ENCODE measurements at places on chromosomes 16 and 17. TPM values are rescaled to one million over a fixed set of nuclear protein-coding genes. Genes with fewer than 3 reads are reported as not detected.

- peaks cover 10% of the 10 kb centered on the region for H3K36me3 ChIP-seq
- H3K4me1 ChIP-seq = peaks cover 5% of the 10 kb centered on the region
- DNase-seq = no peak
- no peaks in the 10 kb centered on the region for H3K27me3 ChIP-seq
- H3K27ac ChIP-seq = peak overlapping the region; percentile 94
Measured at GRCh38 chr16:67150047-67150832, 558 bp downstream of the B3GNT9 start.

PRSS27 gene
- 4.4 TPM for total RNA-seq

DNA sequence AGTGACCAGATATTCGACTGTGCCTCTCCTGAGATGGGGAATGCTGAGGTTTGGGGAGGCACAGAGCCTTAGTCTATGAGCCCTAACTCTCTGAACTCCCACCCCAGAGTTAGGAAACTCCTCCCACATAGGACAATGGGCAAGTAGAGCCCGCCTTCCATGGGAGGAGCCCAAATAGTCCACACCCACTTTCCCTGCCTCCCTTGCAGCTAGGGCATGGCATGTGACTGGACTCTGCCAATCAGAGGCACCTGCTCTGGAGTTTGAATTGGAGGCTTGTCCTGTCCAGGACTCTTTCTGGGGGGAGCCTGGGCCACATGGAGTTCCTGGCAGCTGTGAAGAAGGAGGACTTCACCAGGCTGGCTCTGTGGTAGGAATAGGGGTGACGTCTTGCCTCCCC lies 48.4 kb downstream of the SOCS1 start:
- DNase-seq = no peak
- H3K4me1 ChIP-seq = no peaks in the 10 kb centered on the region
- H3K4me3 ChIP-seq = no peak overlapping the region

GRCh38 chr17:17531156-17531555 lies 35.0 kb upstream of the RASD1 start:
- H3K27ac ChIP-seq = no peak overlapping the region
- H3K4me3 ChIP-seq = no peak overlapping the region
- no peaks in the 10 kb centered on the region for H3K27me3 ChIP-seq
- DNase-seq = no peak
- H3K36me3 ChIP-seq = no peaks in the 10 kb centered on the region

CPHXL2 gene
- total RNA-seq = not detected

- H3K36me3 ChIP-seq = no peaks in the 10 kb centered on the region
- H3K27ac ChIP-seq = no peak overlapping the region
- no peaks in the 10 kb centered on the region for H3K4me1 ChIP-seq
Measured at GRCh38 chr17:28480799-28481571, 7.5 kb downstream of the SLC13A2 start.

DPEP2NB gene
- total RNA-seq = not detected

DNA sequence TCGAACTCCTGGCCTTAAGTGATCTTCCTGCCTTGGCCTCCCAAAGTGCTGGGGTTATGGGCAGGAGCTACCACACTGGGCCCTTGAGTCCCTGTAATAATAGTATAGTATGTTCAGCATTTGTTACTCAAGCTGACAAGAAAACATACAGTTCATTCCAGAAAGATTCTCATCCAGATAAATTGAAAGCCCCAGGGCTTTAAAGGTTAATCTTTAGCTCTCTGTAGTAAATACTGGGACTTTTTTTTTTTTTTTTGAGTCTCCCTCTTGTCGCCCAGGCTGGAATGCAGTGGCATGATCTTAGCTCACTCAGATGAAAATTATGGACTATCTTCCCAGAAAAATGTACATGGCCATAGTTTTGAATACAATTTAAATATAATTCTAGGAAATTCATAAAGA lies 11.0 kb downstream of the BRCA1 start:
- DNase-seq = no peak
- no peaks in the 10 kb centered on the region for H3K4me1 ChIP-seq
- no peak overlapping the region for H3K4me3 ChIP-seq
- no peak overlapping the region for H3K27ac ChIP-seq
- H3K36me3 ChIP-seq = no peaks in the 10 kb centered on the region

CX3CL1 gene
- total RNA-seq = 106 TPM

C16orf92 gene
- not detected for total RNA-seq

DNA sequence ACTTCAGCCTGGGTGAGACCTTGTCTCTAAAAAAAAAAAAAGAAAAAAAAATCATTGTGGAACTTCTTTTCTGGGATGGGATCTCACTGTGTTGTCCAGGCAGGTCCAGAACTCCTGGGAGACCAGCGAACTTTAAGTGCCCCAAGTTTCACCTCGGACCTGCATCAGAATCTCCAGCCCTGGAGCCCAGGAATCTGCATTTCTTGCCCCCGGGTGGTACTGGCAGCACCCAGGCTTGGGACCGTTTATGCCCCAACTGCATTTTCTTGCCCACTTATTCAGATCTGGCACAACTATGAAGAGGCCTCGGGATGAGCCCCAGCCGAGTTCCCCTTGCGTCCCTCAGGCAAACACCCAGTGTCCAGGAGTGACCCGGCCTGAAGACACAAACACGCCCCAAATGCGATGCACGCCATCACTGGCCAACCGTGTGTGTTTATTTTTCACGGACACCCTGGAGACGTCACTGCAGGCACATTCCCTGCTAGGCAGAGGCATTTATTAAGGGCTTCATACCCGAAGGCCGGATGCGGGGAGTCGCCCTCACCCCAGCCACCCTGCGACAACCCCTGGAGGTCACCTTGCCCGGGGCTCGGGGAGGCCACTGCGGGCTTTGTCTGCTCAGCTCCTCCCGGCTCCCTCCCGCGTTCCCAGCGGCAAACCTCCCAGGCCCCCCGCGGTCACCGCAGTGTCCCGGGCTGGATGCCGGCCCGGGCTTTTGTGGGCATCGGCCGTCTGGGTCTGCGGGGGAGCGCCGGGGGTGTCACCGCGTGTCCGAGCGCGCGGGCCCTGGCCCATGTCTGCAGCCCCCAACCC lies 684 bp upstream of the SPIRE2 start:
- H3K36me3 ChIP-seq = no peaks in the 10 kb centered on the region
- H3K27me3 ChIP-seq = no peaks in the 10 kb centered on the region
- peak overlapping the region; percentile 66 for H3K4me3 ChIP-seq
- peaks cover 12% of the 10 kb centered on the region for H3K4me1 ChIP-seq
- no peak for DNase-seq
- no peak overlapping the region for H3K27ac ChIP-seq

DNA sequence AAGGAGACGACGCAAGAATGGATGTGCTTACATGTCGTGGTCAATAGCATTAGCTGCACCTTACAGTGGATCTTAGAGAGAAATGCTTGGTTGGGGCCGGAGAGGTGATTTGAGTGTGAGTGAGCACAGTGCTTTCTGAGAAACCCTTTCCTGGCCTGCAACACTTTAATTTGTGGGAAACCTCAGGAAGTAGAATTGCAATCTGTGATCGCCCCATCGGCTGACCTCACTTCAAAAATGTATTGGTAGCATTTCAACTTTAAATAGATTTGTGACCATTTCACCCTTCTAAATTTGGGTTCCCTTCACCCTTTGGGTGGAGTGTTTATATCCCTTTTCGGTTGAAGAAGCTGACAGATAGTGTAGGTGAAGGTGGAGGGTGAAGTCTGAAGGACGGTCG lies 13.2 kb downstream of the PRKCB start:
- H3K27me3 ChIP-seq = no peaks in the 10 kb centered on the region
- H3K27ac ChIP-seq = no peak overlapping the region
- H3K4me3 ChIP-seq = no peak overlapping the region
- H3K4me1 ChIP-seq = no peaks in the 10 kb centered on the region
- H3K36me3 ChIP-seq = no peaks in the 10 kb centered on the region
- DNase-seq = no peak

DNA sequence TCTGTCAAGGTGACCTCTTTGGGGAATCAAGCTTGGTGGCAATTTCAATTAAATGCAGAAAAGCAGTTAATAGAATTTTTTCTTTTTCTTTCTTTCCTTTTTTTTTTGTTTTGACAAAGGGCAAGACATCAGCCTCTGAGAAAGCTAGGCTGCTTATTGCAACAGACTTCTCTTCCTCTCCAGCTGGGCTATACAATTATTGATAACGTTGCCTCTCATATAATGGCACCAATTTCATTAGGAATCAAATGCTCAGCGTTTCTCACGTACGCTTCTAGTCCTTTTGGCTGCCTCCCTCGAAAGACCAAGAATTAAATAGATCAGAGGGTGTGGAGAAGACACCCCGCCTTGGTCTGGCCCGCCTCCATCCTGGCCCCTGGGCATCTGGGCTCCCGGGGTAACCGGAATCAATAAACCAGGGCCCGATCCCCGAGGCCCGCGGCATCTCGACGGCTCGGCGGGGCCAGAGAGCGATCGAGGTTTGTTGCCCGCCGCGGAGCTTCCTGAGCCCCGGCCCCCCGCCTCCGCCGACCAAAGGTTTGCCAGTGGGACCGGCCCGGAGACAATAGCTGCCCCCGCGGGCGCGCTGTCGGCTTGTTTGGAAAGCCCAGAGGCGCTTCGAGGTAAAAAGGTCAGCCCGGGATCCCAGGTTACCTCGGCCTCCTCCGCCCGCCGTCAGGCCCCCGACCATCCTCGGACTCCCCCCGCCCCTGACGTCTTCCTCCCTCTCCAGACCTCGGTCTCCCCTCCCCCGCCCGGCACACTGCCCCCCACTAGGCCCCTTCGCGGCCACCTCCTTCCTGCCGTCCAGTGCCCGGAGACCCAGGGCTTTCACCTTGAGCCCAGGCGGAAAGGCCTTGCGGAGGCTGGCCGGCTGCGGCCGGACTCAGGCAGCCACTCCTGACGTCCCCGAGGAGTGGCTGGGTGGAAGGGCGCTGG lies 3.9 kb downstream of the HOXB1 start:
- no peak for DNase-seq
- no peaks in the 10 kb centered on the region for H3K36me3 ChIP-seq
- no peaks in the 10 kb centered on the region for H3K27me3 ChIP-seq
- H3K27ac ChIP-seq = no peak overlapping the region

GRB2 gene
- total RNA-seq = 144 TPM

DNA sequence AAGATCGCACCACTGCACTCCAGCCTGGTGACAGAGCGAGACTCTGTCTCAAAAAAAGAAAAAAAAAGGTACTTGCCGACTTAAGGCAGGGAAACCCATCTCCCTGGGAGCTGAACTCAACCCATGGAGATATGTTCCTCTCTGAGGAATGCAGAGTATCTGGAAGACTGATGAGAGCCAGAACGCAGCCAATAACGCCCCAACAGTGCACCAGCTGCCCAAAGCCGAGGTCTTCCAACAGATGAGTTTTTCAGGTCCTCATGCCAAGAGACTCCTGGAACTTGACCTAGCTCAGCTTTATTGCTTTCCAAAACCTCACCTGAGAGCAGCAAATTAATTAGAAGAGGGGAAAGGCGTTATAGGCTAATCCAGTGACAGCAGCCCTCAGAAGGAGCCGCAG lies 9.4 kb downstream of the ELAC2 start:
- H3K4me1 ChIP-seq = no peaks in the 10 kb centered on the region
- H3K27ac ChIP-seq = no peak overlapping the region
- no peaks in the 10 kb centered on the region for H3K27me3 ChIP-seq

SLC5A10 gene
- not detected for total RNA-seq

DNA sequence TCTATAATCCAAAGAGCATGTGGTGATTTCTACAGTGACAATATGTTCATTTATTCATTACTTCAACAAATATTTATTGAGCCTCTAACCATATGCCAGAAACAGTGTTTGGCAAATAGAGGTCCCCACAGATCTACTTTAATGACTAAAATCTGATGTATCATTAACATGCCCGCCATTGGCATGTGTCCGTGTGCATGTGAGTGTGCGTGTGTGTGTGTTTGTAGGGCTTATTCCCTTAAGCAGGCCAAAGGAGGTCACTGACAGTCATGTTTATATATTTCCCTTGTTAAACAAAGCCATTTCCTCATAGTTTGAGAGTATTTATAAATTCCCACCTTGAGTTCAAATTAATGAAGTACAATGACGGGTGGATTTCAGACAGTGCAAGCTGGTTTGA lies 174.4 kb upstream of the IRX6 start:
- no peaks in the 10 kb centered on the region for H3K4me1 ChIP-seq
- no peak overlapping the region for H3K27ac ChIP-seq
- no peak for DNase-seq
- no peak overlapping the region for H3K4me3 ChIP-seq
- no peaks in the 10 kb centered on the region for H3K27me3 ChIP-seq

- no peak overlapping the region for H3K4me3 ChIP-seq
- no peaks in the 10 kb centered on the region for H3K36me3 ChIP-seq
Measured at GRCh38 chr16:12260647-12261262, 284.2 kb downstream of the SNX29 start.

- no peaks in the 10 kb centered on the region for H3K27me3 ChIP-seq
- no peak for DNase-seq
- no peak overlapping the region for H3K27ac ChIP-seq
- H3K36me3 ChIP-seq = no peaks in the 10 kb centered on the region
Measured at GRCh38 chr16:85833219-85833920, 33.9 kb downstream of the COX4I1 start.
